ENCODE measurements at places on chromosomes 3 and 15. TPM values are rescaled to one million over a fixed set of nuclear protein-coding genes. Genes with fewer than 3 reads are reported as not detected.

Gene GOLGA6B
- total RNA-seq: not detected

GRCh38 chr3:146589899-146590508 is 15.1 kb downstream of the PLSCR5 start:
- H3K36me3 ChIP-seq: no peaks in the 10 kb centered on the region
- no peak overlapping the region for H3K27ac ChIP-seq
- H3K4me3 ChIP-seq: no peak overlapping the region
- H3K27me3 ChIP-seq: no peaks in the 10 kb centered on the region

Gene MBNL1
- total RNA-seq: 36.2 TPM

Gene PRKCI
- total RNA-seq: 33.4 TPM

GRCh38 chr3:50658416-50658815 is 16.3 kb upstream of the DOCK3 start:
- H3K36me3 ChIP-seq: no peaks in the 10 kb centered on the region
- H3K27ac ChIP-seq: no peak overlapping the region
- H3K4me3 ChIP-seq: no peak overlapping the region
- no peaks in the 10 kb centered on the region for H3K27me3 ChIP-seq
- DNase-seq: no peak
- H3K4me1 ChIP-seq: no peaks in the 10 kb centered on the region

Gene REC114
- total RNA-seq: not detected

Gene CIP2A
- total RNA-seq: 50.5 TPM

Gene MNS1
- total RNA-seq: 9.6 TPM

DNA sequence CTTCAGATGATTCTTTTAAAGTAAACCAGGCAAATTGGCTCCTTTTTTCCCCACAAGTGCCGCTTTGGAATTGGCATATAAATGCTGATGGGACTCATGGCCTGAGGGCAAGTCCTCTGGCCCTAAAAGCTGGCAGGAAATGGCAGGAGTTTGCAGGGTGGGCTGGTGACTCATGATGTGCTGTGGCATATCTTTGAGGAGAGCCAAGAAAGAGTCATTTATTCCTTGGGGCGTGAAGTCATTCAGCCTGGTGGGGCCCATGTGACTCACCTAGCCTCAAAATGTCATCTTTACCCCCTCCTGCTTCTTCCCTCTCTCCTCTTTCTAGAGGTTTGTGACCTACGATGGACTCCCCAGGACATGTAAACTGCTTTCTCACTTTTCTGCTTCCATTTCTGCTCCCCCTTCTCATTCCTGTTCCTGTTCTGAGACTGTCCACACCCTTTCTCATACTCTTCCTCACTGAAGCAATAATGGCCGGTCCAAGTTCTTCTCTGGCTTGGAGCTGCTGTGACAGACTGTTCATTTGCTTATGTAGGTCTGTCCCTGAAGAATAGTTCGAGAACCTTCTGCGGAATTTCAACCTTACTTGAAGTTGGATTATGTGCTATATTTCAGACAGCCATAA is 326.1 kb downstream of the SATB1 start:
- no peak overlapping the region for H3K4me3 ChIP-seq
- H3K4me1 ChIP-seq: peaks cover 31% of the 10 kb centered on the region
- peak overlapping the region; percentile 3 for H3K27ac ChIP-seq
- DNase-seq: no peak

Gene AADACL2
- not detected for total RNA-seq

- no peaks in the 10 kb centered on the region for H3K27me3 ChIP-seq
- no peak for DNase-seq
- H3K36me3 ChIP-seq: peaks cover 2% of the 10 kb centered on the region
- no peak overlapping the region for H3K4me3 ChIP-seq
- H3K27ac ChIP-seq: no peak overlapping the region
- peaks cover 16% of the 10 kb centered on the region for H3K4me1 ChIP-seq
Measured at GRCh38 chr15:98906712-98907083, 100.9 kb downstream of the PGPEP1L start.

DNA sequence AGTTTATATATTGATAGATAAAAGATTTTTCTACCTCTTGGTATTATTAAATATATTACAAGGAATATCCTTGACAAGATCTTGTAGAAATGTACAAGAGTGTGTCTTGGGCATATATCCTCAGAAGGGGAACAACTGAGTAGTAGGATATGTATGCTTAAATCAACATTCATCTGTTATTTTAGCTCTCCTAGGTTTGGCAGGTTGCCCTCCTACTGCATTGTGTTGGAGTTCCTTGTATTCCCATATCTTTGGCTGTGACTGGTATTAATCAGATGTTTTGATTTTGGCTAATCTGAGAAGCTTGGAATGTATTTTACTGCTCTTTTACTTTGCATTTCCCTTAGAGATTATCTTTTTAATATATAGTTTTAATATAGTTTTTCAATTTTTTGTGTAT is 4.6 kb downstream of the MYRIP start:
- no peak for DNase-seq
- no peak overlapping the region for H3K27ac ChIP-seq
- peaks cover 74% of the 10 kb centered on the region for H3K27me3 ChIP-seq
- H3K4me1 ChIP-seq: peaks cover 11% of the 10 kb centered on the region
- H3K4me3 ChIP-seq: no peak overlapping the region

Gene GATA2
- total RNA-seq: 0.30 TPM
